NCI-H1417 (cell line): ENCODE measurements at places on chromosomes 6 and 20.
A peak's percentile ranks its signal among the peaks of the same experiment; 100 is the strongest.

GRCh38 chr20:44413575-44414345 lies 58.3 kb downstream of the HNF4A start:
- DNase-seq = no peak

DNA sequence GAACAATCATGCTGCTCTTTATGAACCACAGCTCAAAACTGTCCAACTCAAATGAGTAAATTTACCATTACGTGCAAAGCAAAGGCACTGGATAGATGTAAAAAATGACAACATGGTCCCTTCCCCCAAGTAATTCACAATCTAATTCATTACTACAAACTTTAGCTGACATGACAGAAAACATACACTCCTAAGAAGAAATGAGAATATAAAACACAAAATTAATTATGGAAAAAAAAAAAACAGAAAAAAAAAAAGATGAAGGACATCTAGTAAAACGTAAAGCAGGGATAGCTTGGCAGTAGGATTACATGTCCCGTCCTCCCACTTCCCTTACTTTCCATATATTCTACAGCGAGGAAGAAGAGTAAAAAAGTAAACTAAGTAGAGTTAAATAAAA lies 5.7 kb downstream of the TUBE1 start:
- DNase-seq = no peak

DNA sequence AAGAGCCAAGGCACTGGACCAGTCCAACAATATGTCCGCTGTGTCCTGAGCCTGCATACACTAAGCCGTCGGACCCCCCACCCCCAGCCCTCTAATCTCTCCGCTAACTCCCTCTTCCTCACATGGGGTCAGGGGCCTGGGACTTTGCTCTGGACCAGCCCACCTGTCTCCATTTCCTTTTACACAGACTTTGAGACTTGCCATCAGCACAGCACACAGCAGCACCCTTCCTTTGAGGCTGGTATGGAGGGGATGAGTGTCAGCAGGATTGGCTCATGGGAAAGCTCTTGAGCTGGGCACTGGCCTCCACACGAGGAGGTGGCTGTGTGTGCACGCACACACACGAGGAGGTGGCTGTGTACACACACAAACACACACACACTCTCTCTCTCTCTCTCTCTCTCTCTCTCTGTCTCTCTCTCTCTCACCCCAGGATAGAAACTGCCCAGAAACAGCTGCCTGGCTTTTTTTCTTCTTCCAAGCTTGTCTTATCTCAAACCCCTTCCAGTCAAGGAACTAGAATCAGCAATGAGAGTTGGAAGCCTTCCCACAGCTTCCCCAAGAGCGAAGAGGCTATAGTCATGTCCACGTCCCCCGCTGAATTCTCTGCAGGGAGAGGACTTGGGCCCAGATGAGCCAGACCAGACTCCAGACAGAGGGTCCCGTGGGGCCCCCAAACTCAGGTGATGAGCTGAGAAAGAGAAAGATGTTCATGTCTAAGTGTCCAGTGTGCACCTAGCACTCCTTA lies 18.6 kb downstream of the SLC9A8 start:
- no peak for DNase-seq

DNA sequence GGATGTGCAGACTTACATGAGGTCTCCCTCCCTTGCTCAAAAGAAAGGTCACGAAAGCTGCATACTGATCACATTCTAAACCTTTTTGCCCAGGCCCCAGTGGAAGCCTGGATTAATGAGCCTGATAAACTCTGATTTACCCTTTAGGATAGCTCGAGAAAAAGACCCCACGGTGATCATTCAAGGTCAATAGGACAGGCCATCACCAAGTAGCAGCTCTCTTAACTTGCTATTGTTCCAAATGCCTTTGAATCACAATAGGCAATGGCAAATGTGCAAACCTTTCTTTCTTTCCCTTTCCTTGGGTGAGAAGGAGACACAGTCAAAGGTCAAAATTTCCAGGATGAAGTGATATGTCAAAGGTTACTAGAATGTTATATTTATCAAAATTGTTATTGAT lies 327.3 kb downstream of the HDGFL1 start:
- DNase-seq = no peak

GRCh38 chr20:58044286-58044685 lies 184.2 kb downstream of the ANKRD60 start:
- no peak for DNase-seq

DNA sequence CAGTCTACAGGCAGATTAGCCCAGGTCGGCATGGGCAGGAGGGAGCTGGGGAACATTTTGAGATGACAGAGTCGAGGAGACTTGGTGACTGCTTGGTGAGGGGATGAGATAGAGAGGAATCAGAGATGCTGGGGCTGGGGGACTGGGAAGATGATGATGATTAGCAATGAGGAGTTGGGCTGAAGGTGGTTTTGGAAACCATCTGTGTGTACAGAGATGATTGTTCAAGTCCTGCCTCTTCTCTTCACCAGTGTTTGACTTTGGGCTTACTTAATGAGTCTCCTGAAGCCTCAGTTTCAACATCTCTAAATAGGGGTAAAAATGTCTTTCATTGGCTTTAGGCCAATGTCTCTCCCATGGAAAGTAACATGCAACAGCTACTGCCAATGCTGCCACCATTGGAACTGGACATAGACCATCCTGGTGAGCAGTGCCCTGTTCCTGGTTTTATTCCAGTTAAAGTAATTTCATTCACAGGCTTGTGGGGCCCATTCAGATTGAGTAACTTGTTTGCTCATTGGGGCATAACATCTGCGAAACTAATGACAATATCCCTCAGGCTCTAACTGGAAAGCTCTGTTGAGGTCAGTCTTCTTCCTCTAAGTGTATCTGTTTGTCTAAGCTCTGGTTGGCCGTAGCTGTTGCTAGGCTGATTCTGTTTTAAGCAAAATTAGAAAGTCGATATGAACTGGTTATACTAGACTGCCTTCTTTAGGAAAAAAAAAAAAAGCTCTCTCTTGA lies 99.1 kb downstream of the ARMC2 start:
- no peak for DNase-seq

DNA sequence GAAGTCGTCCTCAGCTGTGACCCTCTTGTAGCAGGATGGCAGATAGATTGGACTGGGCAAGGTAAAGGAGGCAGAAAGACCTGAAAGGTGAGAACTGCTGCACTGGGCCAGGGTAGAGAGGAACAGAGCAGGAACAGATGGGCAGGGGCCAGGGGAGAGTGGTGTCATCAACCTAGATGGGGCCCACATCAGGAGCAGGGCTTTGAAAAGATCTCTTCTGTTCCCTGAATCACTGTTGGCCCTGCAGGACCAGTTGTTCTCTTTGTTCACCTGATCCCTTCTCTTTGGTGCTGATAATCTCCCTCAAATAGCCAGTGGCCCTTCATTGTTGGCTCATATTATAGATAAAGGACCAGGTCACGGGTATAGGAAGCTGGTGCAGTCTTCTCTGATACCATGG lies 59.9 kb downstream of the DTD1 start:
- no peak for DNase-seq

GRCh38 chr6:27507041-27507956 lies 34.4 kb upstream of the ZNF184 start:
- DNase-seq = no peak

DNA sequence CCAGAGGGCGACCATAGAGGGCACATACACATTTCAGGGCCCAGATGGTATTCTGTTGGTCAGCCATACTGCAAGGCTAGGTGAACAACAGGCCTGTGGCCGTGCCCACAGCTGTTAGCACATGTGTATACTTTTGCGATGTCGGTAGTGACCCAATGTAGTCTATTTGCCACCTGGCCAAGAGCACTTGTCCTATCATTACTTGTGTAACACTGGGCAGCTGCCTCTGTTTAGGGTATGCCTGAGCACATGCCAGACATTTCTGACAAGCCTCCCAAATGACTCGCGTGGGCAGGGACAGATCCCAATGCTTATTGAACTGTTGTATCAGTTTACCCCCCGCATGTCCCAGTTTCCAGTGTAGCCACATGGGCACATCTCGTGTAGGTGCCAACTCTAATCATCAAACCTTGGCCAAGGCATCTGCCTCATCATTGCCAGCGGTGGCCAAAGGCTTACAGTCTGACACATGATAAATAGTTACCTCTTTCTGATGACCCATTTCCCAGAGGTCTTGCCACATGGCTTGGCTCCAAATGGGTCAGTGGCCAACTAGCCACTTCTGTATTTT lies 74.4 kb upstream of the FBXL4 start:
- no peak for DNase-seq

DNA sequence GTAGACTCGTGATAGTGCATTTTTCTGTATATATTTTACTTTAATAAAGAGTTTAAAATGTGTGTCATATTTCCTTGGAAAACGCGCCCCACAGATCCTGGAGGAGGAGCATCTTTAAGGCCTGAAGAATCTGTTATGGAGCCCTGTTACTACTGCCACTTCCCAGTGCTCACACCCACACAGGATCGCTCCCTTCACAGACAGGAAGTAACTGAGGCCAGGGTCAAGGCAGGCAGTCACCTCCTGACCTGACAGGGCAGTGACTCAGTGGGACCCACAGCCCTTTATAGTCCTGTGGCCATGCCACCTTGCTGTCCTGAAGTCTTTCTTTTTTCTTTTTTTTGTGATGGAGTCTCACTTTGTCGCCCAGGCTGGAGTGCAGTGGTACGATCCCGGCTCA lies 9.0 kb downstream of the RRBP1 start:
- no peak for DNase-seq

DNA sequence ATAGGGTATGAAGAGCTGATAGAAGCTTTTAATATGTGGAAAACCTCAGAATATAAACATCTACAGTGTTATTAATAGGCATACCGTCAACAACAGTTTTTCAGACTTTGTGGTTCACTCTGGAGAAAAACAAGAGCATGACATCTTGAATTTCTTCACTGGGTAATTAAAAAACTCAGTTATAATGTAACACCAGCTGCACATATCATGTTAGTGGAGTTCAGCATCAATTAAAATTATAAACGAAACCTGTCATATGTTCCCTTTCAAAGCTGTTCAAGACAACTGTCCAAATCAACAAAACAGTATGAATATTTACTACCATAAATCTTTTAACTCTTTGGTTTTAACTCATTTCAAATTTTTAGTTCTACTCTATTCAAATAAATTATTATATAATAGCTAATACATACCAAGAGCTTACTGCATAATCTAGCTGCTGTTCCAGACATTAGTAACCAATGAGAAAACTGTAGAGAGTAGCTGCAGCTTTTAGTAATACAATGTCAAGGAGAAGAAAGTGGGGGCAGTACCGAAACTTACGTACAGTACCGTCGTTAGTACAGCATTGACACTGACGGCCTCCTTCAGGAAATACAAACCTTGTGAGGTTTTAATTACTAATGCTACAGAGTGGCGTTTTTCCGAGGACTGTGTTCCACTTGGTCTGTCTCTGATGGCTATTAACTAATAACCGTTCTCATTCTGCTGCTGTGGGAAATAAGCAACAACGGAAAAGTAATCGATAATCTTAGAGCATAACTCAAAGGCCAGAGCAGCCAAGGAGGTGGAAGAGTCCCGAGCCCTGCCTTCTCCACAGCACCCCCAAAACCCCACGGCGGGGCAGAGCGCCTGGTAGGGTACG lies 532 bp upstream of the PM20D2 start:
- no peak for DNase-seq

DNA sequence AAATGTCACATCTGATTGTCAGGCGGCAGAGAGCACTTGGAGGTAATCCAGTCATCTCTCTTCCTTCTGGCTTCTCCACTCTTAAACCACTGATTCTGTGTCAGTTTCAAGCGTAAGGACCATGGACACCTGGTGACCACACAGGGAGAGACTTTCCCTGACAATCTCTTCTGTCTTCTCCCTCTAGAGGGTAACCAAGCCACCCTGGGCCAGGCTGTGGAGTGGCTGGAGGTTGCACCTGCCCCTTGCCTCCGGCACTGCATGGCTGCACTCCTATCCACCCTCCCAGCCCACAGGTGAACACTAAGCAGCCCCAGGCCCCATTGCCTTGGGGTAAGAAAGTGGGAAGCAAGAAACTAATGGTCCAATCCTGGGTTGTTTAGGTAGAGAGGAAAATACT lies 78.7 kb downstream of the BFSP1 start:
- peak; percentile 9 for DNase-seq

- no peak for DNase-seq
These were observed 185.8 kb upstream of the MAN1A1 start for GRCh38 chr6:119535332-119535731.

- no peak for DNase-seq
These were observed 298.5 kb upstream of the JAG1 start for GRCh38 chr20:10972219-10972860.

DNA sequence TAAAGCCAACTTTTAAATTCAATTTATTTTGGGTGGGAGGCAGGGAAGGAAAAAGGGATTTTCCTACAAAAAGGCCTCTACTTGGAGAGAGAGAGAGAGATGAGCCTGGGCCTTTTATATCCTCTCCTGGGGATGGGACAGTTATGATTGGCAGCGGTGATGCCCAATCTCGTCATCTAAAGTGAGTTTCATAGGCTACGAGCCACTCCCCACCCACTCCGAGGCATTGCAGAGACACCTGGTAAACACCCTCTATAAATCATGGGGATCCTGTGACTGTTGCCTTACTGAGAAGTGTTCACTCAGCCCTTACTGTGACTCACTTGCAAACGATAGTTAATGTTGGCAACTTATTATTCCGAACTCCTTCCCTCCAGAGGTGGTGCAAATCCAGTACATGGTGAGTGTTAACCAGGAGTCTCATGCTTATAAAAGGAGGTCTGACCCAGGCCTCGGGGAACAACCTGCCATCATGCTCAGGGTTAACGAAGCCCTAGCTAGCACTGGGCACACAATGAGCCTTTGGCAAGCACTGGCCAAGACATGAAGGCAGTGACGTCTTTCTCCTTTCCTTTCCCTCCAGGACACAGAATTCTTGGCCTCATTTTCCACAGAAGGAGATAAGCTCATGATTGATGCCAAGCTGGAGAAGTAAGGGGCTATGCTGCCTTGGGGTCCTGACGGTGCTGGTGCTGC lies 20.5 kb downstream of the BPIFB4 start:
- no peak for DNase-seq

- DNase-seq = no peak
These were observed 60.3 kb upstream of the TMEM181 start for GRCh38 chr6:158499601-158500000.

GRCh38 chr6:30800871-30801270 lies 56.5 kb upstream of the IER3 start:
- no peak for DNase-seq

DNA sequence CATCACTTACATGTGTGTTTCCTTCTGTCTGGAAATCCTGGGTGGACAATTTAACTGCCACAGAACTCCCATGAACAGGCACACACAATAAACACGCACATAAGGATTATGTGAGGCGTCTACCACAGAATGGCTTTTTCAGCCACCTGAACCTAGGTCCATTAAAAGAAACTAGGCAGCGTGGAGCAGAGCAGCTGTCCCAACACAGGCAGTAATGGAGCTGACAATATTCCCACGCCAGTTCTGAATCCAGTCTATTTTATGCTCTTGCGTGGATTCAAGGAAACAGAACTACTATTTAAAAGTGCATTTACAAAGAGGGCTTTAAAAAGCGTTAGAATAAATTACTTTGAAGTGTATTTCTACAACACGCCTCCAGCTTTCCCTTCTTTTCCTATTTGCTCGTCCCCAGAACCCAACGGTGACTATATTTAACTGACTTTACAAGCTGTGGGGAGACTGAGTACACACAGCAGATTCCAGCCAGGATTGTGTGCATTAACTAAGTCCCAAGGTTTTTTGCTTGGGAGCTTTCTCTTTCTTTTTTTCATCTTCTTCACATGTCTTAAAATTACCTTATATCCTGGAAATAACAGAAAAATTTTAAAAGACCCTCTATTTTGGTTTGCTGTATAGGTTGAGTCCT lies 95.9 kb downstream of the GMDS start:
- DNase-seq = no peak

- DNase-seq = no peak
These were observed 11.8 kb downstream of the CLVS2 start for GRCh38 chr6:123007885-123008284.

- DNase-seq = no peak
These were observed 324.8 kb downstream of the SMOC2 start for GRCh38 chr6:168765752-168766151.

GRCh38 chr6:10084111-10084986 lies 330.5 kb downstream of the TFAP2A start:
- DNase-seq = no peak
